Thoracic aorta endothelial cell (primary cell): ENCODE measurements at places on chromosomes 2 and 18. TPM values are rescaled to one million over a fixed set of nuclear protein-coding genes. Genes with fewer than 3 reads are reported as not detected.

The MARCHF4 gene
- 9.6 and 10.9 TPM in 2 replicates for total RNA-seq

The BOD1L2 gene
- total RNA-seq = not detected in 2 replicates

The C2orf66 gene
- total RNA-seq = 0.22 and 0.40 TPM in 2 replicates

The ZNF24 gene
- total RNA-seq = 41.0 and 42.3 TPM in 2 replicates

The SP140 gene
- 0.66 TPM in 1 of 2 replicates, not detected in the other for total RNA-seq

The MYO3B gene
- under 0.01 TPM in 1 of 2 replicates, not detected in the other for total RNA-seq

The SERPINB13 gene
- 0.13 TPM in 1 of 2 replicates, not detected in the other for total RNA-seq

The PPP1R7 gene
- 53.0 and 56.9 TPM in 2 replicates for total RNA-seq

The POMC gene
- total RNA-seq = 0.13 and 0.29 TPM in 2 replicates

The GBX2 gene
- 4.2 and 11.6 TPM in 2 replicates for total RNA-seq

The KLF11 gene
- total RNA-seq = 8.5 and 10.0 TPM in 2 replicates

The CLEC4F gene
- not detected in 2 replicates for total RNA-seq

The IL1F10 gene
- not detected in 2 replicates for total RNA-seq

The FN1 gene
- total RNA-seq = 1,060 and 2,196 TPM in 2 replicates

The INHA gene
- total RNA-seq = not detected in 2 replicates

The RUFY4 gene
- total RNA-seq = not detected in 2 replicates

The TTN gene
- 1.9 and 3.2 TPM in 2 replicates for total RNA-seq

The DHX57 gene
- total RNA-seq = 30.2 and 34.0 TPM in 2 replicates

The SLC4A1AP gene
- total RNA-seq = 41.9 and 42.4 TPM in 2 replicates

The NAPG gene
- 55.6 and 68.1 TPM in 2 replicates for total RNA-seq

The RAD51AP2 gene
- not detected in 2 replicates for total RNA-seq

The STAT4 gene
- total RNA-seq = 0.07 and 0.27 TPM in 2 replicates

The MAPK4 gene
- not detected in 2 replicates for total RNA-seq

The GLI2 gene
- 0.13 TPM in 1 of 2 replicates, not detected in the other for total RNA-seq

The LOXL3 gene
- 0.72 and 0.93 TPM in 2 replicates for total RNA-seq

The DAW1 gene
- total RNA-seq = 9.0 and 9.6 TPM in 2 replicates

The DSC2 gene
- 0.14 TPM in 1 of 2 replicates, not detected in the other for total RNA-seq

The C2orf72 gene
- under 0.01 TPM in 1 of 2 replicates, not detected in the other for total RNA-seq

The PLCL1 gene
- total RNA-seq = 9.6 and 9.7 TPM in 2 replicates

The SLC9A4 gene
- total RNA-seq = not detected in 2 replicates

The OSR1 gene
- total RNA-seq = 0.07 TPM in 1 of 2 replicates, not detected in the other

The NOL4 gene
- total RNA-seq = not detected in 2 replicates

The YIPF4 gene
- 34.0 and 36.3 TPM in 2 replicates for total RNA-seq

The MRO gene
- not detected in 2 replicates for total RNA-seq

The CRACDL gene
- total RNA-seq = 4.1 and 12.2 TPM in 2 replicates

The CIB4 gene
- total RNA-seq = not detected in 2 replicates

The ANO7 gene
- 0.93 and 1.7 TPM in 2 replicates for total RNA-seq

The LOXHD1 gene
- not detected in 2 replicates for total RNA-seq

The NEU2 gene
- total RNA-seq = not detected in 2 replicates

The SRD5A2 gene
- total RNA-seq = under 0.01 TPM in 1 of 2 replicates, not detected in the other

The SCN7A gene
- total RNA-seq = not detected in 2 replicates

The PTPRN gene
- not detected in 2 replicates for total RNA-seq

The ITGA4 gene
- 3.7 and 4.0 TPM in 2 replicates for total RNA-seq

The KRTCAP3 gene
- total RNA-seq = 0.53 and 0.57 TPM in 2 replicates

The TMEM178A gene
- 0.22 and 0.80 TPM in 2 replicates for total RNA-seq

The TTC32 gene
- 10.1 and 12.2 TPM in 2 replicates for total RNA-seq

The ALK gene
- not detected in 2 replicates for total RNA-seq

The BBS5 gene
- 5.1 and 6.3 TPM in 2 replicates for total RNA-seq

The TFCP2L1 gene
- total RNA-seq = not detected in 2 replicates

The CXCR1 gene
- not detected in 2 replicates for total RNA-seq

The GPD2 gene
- total RNA-seq = 123 TPM in 2 replicates

The RAB11FIP5 gene
- total RNA-seq = 45.1 and 56.6 TPM in 2 replicates

The TBR1 gene
- total RNA-seq = under 0.01 TPM in 2 replicates

The STK39 gene
- total RNA-seq = 13.0 and 16.3 TPM in 2 replicates
